Fibroblast of skin of scalp (primary cell): ENCODE measurements at places on chromosomes 13 and 19.

DNA sequence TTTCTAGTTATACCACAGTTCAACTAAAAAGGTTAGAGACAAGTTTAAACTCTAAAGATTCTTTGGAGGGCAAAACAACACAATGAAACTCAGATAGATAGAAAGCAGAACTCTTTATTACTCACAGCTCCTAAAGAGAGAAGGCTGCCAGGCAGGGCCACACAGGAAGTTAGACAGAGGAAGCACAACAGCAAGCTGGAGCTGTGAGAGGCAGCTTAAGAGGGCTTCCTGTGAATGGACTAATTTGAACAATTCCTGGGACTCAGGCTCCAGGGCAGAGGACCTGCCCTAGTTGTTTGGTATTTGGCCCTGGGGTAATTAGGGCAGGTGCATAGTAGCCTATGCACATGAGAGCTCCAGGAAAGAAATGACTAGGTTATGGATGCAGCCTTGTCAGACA, 803.6 kb downstream of the DIAPH3 start:
- DNase-seq: no peak

- DNase-seq: peak; percentile 47
Observed at GRCh38 chr13:60229708-60230272, 66.1 kb upstream of the DIAPH3 start.

DNA sequence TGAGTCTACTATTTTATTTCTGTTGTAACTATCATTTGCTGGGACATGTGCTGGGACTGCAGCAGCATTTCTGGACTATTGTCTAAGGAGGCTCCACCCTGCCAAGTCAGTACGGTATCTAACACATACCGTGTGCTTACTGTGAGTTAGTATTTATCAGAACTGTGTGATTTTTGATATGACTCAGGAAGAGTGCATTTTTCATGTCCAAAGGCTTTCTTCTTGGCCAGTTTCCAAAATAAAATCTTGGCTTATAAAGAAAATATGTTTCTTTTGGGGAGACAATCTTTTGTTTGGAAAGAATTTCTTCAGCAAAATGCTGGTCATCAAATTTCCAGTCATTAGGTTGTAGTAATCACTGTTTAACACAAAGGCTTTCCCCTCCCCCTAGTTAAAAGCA, 11.6 kb downstream of the PARP4 start:
- peak; percentile 70 for DNase-seq

DNA sequence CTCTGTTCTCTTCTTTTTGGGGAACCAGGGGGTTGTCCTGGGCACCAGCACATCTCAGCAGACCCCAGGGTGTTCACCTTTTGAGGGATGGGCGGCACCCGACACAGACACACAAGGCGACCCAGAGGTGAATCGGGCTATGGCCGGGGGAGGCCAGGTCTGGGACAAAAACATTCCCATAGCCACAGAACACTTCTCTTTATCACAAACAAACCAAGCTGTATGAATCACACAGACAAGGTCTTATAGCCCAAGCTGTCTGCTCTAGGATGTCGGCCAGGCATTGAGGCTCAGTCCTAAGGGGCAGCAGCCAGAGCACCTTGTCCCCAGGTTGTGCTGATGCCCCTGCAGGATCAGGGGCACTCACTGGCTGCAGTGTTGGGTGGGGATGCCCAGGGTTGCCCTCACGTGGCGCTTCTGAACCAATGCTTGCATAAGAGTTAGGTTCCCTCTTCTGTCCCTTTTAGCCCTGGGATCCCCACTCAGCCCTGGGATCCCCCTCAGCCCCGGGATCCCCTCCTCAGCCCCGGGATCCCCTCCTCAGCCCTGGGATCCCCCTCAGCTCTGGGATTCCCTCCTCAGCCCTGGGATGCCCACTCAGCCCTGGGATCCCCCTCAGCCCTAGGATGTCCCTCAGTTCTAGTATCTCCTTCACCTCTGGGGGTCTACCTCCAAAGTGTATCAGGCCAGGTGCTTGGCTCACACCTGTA, 26.9 kb downstream of the MAU2 start:
- no peak for DNase-seq

DNA sequence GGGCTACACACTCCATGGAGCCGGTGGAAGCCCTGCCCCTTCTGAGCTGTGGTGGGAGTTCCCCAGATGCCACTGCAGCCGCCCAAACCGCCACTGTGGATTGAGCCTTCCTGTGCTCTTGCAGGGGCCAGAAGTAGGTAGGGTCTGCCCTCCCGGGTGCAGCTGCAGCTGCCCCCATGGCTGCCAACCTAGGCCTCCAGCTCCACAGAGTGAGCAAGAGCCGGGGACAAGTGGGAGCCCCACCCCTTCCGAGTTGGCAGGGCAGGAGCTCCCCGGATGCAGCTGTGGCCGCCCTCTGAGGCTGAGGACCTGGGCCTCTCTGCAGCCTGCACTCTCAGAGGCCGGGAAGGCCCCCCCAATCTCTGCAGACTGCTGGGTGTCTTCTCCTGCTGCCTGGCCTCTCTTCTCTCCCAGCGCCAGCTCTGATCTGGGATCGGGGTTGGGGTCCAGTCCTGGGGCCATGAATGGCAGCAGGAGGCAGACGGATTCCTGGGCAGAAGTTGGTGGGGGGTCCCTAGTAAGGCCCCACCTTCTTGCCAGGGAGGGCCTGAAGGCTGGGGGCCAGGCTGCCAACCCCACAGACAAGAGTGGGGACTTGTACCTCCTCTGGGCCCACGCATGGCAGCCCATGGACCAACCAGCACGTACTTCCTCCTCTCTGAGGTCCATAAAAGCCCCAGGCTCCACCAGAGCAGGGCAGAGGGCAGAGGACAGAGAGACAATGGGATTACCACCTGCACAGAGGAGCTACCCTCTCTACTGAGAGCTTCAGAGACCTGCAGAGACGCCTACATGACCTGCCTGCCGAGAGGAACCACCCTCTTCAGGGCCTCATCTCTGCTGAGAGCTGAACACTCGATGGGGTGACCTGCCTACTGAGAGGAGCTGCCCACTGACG, 28.9 kb downstream of the AP2S1 start:
- DNase-seq: no peak

- peak; percentile 31 for DNase-seq
Observed at GRCh38 chr19:8512115-8512967, 1.6 kb downstream of the ZNF414 start.

DNA sequence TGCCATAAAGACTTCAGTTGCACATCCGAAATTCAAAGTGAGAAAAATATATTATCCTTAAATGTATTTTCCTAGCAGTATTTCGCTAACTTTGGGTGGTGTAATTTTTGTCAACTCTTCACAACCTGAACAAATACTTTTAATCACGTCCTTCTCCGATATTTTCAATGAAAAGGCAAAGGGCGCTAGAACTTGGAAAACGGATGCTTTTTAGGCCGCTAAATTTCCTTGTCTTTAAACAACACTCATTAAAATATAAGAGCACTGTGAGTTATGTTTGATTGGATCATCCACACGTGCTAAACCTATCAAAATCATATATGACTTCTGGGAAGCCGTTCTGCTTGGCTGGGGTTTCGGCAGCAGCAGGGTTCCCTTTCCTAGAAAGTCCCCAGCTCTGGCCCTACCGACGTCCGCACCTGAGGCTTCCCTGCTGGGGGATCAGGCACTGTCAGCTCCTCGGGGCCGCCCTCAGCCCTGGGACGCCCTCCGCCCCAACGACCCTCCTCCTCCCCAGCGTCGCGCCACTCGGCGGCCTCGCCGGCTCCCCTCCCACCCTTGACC, 462 bp upstream of the MPHOSPH8 start:
- no peak for DNase-seq

GRCh38 chr13:108297114-108297513, 27.6 kb downstream of the TNFSF13B start:
- no peak for DNase-seq

GRCh38 chr19:49064768-49065611, at the start of gene NTF4:
Gene NTF4 (minus strand): TSS chr19:49064818. CDS start chr19:49061997, 2,821 bp downstream.
- peak; percentile 54 for DNase-seq

DNA sequence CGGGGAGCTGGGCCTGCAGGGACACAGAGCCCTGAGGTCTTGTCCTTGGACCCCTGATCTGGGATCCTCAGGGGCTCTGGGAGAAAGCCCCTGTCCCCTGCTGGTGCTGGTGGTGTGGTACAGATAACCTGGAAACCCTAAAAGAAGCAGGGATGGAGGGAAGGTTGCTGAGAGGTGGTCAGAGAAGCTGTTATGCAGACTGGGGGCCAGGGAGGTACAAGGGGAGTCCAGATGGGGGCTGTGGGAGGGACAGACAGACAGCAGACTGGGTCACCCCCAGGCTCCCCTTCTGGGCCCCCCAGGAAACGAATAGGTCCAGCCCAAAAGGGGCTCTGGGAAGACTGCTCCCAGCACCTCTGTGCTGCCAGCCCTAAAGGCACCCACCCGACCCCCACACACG, 34.7 kb upstream of the PEPD start:
- no peak for DNase-seq

- no peak for DNase-seq
Observed at GRCh38 chr19:54047616-54048015, 16.1 kb downstream of the VSTM1 start.

DNA sequence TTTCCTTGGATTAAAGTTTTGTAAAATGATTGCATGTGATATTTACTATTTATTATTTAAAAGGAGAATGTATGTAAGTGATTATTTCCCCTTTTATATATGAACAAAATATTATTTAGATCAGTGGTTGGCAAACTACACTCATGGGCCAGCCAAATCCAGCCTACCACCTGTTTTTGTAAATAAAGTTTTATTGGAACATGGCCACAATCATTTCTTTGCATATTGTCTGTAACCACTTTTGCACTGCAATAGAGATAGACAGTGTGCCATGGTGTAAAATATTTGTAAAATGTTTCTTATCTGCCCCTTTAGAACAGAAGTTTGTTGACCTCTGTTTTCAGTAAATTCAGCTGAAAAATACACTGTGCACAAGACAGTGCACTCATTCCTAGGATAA, 426.4 kb downstream of the MYO16 start:
- no peak for DNase-seq

- no peak for DNase-seq
Observed at GRCh38 chr19:3798137-3798536, 12.0 kb upstream of the MATK start.

GRCh38 chr13:78521091-78521490, 82.3 kb downstream of the POU4F1 start:
- DNase-seq: no peak

- DNase-seq: no peak
Observed at GRCh38 chr13:60427285-60427684, 30.3 kb downstream of the TDRD3 start.

DNA sequence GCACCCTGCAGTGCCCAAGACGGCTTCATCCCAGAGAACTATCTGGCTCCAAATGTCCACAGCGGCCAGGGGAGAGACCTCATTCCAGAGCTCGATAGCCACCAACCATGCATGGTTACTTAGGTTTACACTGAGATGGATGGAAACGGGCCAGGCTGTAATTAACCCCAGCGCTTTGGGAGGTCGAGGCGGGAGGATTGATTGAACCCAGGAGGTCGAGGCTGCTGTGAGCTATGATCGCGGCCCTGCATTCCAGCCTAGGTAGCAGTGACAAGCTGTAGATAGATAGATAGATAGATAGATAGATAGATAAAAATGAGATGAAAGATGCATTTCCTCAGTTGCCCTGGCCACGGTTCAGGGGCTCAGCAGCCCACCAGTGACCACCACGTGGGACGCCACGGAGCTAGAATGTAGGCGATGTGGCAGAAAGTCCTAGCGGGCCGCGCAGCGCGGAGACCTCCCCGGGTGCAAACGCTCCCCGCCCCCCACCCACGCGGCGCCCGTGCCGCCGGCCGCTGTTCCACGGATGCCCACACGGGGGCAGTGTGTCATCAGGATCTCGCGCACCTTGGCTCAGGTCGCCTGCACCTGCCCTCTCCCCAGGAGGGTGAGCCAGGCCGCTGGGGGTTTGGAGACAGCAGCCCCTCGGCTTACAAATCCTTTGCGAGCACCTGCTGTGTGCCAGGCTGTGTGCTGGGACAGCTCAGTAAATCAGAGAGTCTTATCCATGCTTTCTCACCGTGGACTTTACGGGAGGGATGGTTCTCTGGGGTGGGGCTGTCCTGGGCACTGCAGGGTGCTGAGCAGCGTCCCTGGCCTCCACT, 13.5 kb upstream of the TLE5 start:
- peak; percentile 23 for DNase-seq

- DNase-seq: peak; percentile 36
Observed at GRCh38 chr19:38070573-38070972, 153.4 kb downstream of the DPF1 start.

DNA sequence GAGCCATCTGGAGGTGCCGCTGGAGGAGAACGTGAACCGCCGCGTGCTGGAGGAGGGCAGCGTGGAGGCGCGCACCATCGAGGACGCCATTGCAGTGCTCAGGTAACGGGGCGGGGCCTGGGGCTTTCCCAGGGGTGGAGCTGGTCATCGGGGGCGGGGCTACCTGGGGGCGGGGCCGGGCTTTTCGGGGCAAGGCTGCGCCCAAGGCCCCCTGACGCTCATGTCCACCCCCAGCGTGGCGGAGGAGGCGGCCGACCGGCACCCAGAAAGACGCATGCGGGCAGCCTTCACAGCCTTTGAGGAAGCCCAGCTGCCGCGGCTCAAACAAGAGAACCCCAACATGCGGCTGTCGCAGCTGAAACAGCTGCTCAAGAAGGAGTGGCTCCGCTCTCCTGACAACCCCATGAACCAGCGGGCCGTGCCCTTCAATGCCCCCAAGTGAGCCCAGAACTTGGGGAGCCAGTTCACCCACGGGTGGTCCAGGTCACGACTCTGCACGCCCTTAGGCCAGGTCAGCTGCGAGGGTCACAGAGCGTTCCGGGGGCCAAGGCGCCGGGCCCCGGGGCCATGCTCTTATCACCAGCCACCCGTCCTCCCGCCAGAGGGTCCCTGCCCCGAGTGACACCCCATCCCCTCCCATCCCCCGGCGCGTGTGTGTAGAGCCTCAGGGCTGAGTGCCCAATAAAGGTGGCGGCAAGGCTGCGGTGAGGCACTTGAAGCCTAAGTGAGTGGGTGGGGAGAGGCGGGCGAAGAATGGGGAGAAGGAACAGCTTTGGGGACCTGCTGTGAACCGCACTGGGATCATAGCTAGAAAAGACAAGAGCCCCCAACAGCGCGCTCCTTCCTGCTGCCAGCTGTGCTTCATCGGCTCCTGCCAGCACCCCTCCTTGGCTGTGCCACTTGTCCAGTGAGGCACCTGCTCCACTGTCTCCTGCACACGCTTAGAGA, 10.7 kb downstream of the CCDC124 start:
- DNase-seq: no peak

GRCh38 chr13:81929988-81930387, 1589.1 kb upstream of the SPRY2 start:
- DNase-seq: peak; percentile 33

DNA sequence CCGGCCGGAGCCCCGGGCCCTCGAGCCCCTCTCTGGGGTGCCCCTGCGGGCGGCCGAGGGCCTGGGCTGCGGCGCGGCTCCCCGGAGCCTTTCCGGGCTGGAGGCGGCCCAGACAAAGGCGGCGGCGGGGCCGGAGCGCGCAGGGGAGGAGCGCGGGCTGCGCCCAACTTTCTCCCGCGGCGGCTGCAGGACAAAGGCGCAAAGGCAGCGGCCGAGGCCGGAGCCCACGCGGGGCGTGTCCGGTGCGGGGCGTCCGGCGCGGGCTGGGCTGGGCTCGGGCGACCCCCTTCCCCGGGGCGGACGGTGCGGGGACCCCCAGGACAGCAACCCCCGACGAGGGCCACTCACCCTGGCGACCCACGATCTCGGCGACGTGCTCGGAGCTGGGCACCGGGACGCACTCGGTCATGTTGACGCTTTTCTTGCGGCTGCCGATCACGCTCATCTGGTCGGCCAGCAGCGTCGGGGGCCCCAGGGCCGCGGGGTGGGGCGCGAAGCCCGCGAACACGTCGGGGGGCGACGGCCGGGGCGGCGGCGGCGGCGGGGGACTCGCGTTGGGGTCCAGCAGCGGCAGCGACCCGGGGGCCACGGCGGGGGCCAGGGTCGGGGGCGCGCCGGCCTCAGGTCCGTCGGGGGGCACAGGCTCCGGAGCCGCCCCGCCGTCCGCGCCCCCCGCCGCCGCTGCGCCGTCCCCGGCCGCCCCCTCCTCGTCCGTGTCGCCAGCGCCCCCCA, 843 bp downstream of the MEX3D start:
- DNase-seq: no peak
